Large intestine (tissue), 12 donors: ENCODE measurements at places on chromosomes 4 and X.
A peak's percentile ranks its signal among the peaks of the same experiment; 100 is the strongest.

GRCh38 chrX:78119521-78120227, 15.6 kb downstream of the PGK1 start:
- DNase-seq = no peak

DNA sequence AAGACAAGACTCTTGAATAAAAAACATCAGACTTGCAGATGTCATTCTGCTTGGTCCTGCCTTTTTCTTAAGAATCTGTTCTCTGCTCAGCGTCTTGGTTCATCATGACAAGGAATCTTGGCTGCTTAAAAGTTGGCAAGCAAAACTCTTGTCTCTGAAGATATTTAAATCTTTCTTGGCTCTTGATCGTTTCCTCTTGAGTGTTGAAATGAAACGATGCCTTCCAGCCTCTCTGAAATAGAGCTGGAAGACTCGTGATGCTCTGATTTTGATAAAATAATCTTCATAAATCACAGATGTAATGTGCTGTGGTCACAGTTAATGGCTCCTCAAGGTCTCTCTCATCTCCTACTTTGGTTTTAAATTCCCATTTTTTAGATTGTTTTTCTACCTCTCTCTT, 39.9 kb upstream of the TMEM192 start:
- peak; percentile 5 for DNase-seq

GRCh38 chr4:47686294-47686872, 151.5 kb downstream of the CORIN start:
- peak; percentile 24 for DNase-seq

- DNase-seq = no peak
These were observed 710.7 kb downstream of the STPG2 start for GRCh38 chr4:97432551-97432950.

DNA sequence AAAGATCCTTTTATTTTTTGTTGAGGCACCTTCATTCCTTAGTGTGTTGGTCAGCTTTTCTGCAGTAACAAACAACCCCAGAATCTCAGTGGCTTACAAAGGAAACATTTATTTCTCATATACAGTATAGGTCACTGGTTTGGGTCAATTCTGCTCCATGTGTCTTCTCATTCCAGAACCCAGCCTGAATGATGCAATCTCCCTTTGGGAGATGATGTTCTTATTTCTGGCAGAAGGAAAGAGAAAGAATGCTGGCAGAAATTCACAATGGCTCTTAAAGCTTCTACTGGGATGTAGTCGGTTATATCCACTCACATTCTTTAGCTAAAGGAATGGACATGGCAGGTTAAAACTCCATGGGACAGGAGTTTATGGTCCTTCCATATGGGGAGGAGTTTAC, 42.3 kb downstream of the IDS start:
- no peak for DNase-seq

DNA sequence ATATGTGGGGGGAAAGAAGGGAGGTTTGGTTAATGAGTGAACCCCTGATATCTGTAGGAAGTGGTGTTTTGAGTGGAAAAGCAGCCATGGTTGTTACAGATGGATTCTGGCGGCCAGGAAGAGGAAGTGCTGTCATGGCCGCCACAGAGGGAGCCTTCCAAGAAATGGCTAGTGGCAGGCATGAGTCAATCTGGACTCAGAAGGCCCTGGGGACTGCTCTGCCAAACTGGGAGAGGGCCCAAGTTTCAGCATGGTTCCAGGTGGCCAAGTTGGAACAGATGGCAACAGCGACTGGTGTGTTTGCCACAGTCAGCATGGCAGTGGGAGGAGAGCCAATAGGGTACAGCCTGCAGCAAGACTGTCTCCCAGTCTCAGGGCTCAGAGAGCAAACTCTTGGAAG, 32.5 kb downstream of the ETDB start:
- DNase-seq = no peak

DNA sequence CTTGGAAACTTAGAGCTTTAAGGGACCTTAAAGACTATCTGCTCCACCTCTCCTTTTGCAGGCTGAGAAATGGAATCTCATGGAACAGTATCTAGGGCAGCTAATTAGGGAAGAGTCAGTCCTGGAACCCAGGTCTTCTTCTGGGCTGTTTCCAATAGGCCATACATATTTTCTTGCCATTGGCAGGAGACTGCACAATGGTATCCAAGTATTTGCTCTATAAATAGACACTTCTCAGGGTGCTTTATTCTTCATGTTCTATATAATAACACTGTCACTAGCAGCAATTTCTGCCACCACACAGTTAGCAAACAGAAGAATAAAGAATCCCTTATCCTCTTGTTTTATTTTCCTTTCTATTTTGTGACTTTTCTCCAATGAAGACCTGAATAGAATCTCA, 291.7 kb downstream of the C4orf33 start:
- DNase-seq = no peak

DNA sequence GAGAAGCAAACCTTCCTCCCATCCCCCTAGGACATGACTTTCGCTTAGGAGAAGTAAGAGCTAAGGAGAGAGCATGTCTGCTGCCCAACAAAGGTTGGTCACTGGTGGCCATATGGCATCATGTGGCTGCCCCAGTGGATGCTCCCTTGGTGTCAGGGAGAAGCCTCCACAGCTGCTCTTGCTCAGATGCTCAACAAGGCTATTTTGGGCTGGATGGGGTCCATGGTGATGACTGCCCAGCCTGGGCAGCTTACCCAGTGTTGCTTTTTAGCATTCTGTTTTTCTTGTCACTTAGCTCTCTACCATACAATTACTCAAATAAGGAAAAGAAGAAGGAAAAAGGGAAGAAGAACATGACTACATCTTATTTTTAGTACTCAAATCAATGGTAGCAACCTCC, 48.9 kb upstream of the PPARGC1A start:
- DNase-seq = no peak

DNA sequence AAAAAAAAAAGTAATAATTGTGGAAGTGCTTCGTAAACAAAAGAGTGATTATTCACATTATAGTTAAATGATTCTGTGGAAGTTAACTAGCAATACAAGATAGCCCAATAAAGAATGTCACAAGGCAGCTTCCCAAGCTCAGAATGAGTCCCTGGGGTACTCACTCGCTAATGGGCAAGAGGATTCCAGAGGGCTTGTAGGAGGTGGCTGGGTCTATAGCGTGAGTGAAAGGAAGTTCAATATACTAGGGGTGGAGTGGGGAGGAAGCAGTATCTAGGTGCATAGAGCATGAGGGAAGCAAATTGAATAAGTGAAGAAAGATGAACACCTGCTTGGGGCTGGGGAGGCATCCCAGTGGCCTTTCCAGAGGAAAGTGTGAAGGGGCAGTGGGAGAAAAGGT, 42.5 kb downstream of the RTL5 start:
- no peak for DNase-seq

- peak; percentile 66 for DNase-seq
These were observed 93.6 kb downstream of the TSPAN5 start for GRCh38 chr4:98564852-98565251.

GRCh38 chrX:16308773-16309172, 141.5 kb downstream of the MAGEB17 start:
- no peak for DNase-seq

DNA sequence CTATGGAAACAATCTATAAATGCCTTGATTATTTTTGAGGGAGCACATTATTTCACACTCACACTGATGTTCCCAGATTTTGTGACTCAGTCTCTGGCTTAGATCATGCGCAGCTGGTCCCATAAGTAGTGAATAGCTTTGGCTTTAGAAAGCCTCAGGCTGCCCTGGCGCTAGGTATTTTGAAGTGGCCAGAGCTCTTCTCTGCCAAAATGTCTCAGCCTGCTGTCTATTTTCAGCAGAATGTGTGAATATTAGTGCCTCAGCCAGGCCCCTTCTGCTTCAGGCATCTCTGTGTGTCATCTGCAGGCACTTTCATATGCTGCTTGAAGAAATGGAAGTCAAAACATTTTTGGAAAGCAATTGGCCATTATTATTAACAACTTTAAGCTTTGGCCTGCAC, 931.0 kb upstream of the INTU start:
- no peak for DNase-seq

DNA sequence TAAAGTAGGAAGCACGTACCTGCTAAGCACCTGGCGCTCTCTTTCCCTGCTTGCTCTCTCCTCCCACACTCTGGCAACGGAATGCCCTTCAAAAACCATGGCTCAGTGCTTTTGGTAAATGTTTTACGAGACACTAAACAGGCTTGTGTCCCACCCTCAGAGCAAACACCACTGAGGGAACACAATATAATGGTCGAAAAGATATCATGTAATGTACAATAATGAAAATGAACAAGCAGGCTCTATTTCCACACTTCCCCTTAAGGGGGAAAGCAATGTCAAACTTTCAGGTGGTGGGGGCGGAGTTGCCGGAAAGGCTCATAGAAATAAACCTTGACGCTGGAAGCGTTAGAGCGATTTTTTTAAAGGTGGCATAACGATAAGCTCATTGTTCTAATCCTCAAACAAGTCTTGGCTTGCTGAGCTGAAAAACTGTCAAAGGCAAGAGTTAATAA, 115.1 kb downstream of the RBM47 start:
- peak; percentile 69 for DNase-seq

DNA sequence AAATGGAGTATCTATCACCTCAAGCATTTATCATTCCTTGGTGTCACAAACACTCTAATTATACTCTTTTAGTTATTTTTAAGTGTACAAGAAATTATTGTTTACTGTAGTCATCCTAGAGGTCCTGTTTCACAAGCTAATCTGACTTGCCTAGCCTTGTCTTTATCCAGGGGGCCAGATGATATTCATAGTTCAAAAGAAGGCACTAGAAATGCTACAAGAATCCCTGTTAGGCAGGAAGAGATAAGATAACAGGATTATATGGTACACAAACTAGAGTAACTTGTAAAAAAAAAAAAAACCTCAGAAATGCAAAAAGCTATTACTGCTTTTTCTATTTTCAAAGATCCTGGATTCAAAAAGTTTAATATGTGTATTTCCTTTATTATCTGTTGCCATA, 95.8 kb downstream of the MBNL3 start:
- no peak for DNase-seq

DNA sequence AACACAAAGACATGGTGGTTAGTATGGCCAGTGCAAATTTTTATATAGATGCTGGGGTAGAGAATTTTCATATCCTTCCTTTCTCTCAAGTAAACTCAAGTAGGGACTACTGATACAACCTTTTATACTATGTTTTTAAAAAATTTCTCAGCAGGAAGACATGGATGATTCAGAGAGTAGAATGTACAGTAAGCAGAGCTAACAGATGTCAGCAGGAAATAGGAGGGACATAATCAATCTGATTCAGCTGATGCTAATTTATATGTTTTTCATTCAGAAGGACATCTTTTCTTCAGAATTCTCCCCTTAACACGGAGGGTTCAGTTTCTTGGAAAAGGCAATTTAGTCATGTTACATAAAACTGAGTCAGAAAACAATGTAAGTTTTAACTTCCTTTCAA, 95.4 kb downstream of the GRIA2 start:
- no peak for DNase-seq

DNA sequence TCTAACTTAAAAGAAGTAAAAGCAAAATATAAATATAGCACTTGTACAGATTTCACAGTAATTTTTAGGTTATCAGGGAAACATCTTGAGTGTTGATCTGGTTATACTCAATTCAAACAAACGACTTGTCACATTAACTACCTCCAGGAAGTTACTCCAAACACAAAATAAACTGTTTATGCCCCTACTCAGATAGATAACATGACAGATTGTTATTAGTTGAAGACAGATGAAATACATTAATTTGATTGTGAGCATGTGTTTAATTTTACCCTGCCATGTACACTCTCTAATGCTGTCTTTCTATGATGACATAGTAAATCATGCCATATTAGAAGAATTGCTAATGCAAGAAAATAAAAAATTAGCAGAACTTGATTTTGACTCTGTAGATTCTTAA, 88.0 kb downstream of the RAB28 start:
- DNase-seq = no peak

DNA sequence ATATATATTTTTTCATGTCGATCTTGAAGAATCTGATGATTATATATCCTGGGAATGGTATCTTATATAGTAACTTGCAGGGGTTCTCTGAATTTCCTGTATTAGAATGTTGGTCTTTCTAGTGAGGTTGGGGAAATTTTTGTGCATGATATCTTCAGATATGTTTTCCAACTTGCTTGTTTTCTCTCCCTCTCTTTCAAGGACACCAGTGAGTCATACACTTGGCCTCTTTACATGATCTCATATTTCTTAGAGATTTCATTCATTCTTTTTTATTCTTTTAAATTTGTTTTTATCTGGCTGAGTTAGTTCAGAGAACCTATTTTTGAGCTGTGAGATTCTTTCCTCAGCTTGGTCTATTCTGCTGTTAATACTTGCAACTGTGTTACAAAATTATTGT, 27.2 kb upstream of the C4orf17 start:
- no peak for DNase-seq

DNA sequence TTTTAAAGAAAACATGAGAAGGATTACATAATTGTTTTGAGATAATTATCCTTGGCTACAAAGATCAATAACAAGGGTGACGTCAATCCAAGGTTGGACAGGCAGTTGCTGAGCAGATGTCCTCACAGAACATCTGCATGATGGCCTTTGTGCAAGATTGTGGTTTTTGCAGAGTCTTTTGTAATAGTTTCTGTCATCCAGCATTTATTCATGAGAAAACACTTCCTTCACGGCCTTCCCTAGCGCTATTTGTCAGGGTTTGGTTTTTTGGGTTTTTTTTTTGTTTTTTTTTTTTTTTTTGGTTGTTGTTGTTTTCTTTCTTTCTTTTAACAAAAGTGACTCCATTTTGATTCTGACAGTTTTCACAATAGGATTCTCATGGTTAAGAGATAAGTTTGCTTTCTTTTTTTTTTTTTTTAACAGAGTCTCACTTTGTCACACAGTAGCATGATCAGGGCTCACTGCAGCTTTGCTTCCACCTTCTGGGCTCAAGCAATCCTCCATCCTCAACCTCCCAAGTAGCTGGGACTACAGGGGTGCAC, 31.5 kb upstream of the ELF2 start:
- no peak for DNase-seq

GRCh38 chr4:56786955-56787354, 34.5 kb downstream of the SPINK2 start:
- no peak for DNase-seq

- no peak for DNase-seq
These were observed 48.2 kb upstream of the PHOX2B start for GRCh38 chr4:41796545-41797210.

GRCh38 chr4:73679836-73680235, 59.6 kb upstream of the RASSF6 start:
- no peak for DNase-seq

DNA sequence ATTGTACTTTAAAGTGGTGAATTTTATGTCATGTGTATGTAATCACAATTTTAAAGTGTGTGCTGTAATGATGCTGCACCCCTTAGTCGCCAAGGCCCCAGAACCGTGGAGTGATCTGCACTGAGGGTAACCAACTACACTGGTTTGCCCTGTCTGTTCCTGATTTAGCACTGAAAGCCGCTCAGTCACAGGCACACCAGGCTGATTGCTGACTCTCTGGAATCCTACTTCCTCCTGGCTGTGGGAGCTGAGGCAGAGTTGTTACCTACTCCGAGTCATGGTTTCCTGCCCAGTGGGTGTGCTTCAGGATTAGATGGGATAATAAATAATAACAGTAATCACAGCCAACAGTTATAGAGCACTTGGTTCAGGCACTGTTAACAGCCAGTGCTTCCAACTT, 645.4 kb downstream of the BCOR start:
- DNase-seq = no peak

- DNase-seq = no peak
These were observed 67.7 kb downstream of the TRMT44 start for GRCh38 chr4:8508266-8508665.
